NT2/D1 (cell line): ENCODE measurements at places on chromosomes 3 and 15.

GRCh38 chr15:91426412-91426811 is 326.4 kb downstream of the SV2B start:
- DNase-seq = no peak

GRCh38 chr3:47799733-47800132 is 3.2 kb upstream of the DHX30 start:
- no peak for DNase-seq

DNA sequence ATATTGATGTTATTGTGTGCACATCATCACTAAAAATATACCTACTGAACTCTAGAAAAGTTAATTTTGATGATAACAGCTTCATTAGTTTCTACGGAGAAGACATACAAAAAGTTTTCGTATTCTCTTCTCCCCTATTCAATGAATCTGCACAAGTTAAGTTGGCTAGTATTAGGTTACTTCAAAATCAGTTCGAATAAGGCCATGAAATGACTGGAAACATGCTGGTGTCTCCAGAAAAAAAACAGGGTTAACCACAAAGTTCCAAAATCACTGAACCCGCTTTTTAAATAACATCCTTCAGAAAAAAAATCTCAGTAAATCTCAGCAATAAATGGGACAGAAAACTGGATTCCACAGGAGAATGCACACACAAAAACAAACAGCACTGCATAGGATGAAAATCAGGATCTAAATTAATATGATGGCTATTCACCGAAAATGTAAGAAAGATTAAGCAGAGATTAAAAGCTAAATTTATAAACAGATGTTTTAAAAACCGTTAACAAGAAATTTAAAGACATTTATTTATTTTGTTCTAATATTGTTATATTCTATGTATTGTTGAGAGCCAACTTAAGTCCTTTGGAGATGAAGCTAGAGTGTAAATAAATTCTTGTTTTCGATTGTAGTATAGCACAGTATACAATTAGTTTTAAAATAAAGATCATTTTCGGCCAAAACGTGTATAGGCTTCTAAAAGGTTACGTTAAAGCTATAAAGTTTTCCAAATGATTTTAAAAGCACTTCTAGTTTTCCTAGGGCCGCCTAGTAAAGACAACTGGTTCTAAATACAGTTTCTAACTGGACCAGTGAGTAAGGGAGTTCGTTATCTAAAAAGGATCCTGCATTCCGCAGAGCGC is 1.0 kb downstream of the IGSF11 start:
- no peak for DNase-seq

DNA sequence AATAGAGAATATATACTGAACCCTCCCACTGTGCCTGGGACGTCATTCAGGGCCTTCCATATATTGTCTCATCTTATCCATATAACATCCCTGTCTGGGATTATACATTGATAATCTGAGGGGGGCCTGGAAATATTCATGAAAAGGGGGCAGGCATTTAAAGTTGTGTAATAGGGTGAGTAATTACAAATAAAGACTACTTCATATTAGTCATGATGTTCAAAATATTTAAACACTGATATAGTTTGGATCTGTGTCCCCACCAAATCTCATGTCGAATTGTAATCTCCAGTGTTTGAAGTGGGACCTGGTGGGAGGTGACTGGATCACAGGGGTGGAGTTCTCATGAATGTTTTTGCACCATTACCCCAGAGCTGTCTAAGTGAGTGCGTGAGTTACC is 97.8 kb downstream of the AQP9 start:
- no peak for DNase-seq
